ENCODE measurements at places on chromosomes 13 and 19.

DNA sequence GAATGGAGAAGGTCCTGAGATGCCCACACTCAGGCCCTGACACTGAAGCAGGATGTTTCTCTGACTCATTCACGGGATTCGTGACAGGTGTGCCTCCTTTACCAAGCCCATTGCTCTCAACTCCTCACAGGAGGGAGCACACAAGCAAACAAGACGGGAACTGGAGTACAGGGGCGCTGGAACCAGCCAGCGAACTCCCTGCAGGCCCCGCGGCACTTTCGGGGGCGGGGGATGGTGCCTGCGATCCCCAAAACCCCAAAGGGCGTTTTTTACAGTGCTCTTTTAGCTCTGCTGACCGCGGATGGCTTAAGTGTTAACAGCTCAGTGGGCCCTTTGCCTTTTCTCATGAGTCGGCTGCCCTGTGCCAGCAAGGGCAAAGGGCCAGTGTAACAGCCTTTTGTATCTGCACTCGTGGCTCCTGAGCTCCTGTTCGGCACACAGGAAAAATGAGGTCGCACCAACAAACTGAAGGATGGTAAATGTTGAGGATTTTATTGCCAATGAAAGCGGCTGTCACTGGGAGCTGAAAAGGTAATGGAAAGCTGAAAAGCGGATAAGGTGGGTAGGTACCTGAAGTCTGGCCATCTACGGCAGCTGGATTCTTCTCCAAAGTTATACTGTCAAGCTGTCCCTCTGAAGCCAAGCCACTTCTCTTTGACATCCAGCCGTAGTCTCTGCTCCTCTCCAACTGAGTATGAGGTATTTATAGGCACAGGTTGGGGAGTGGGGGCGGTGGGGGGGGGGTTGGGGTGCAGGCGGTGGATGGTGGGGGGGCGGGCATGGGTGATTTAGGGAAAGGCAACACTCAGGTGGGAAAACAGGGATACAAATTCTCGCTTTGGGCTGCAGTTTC, 65.0 kb upstream of the TRPC4 start:
- DNase-seq = no peak

- DNase-seq = no peak
Measured at GRCh38 chr13:32147976-32148375, 116.4 kb downstream of the FRY start.

GRCh38 chr13:26983543-26984320, 187.9 kb downstream of the USP12 start:
- no peak for DNase-seq

- DNase-seq = no peak
Measured at GRCh38 chr13:98111168-98112098, 31.5 kb upstream of the FARP1 start.

- DNase-seq = no peak
Measured at GRCh38 chr13:31001647-31002046, 69.2 kb downstream of the TEX26 start.

Data from right kidney (tissue), 9 donors.